NCI-H1105 treated with DMSO at 0.1 percent for 48 hours (cell line): ENCODE measurements at places on chromosomes 16 and 17.

DNA sequence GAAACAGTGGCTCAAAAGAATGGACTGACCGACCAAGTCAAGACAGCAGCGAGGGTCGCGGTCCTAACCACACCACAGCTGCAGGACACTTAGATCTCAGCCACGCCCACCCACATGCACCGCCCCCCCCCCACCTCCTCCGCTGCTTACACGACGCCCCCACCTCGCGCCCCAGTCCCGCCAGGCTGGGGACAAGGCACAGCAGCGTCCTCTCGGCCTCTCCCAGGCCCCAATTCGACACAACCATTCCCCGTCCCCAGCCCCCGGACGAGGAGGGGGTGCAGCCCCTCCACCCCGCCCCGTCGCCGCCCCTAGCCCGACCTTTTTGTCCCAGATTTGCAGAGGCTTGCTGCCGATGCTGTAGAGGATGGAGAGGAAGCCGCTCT is 477 bp downstream of the CFAP20 start:
- no peak for DNase-seq

- DNase-seq: no peak
Observed at GRCh38 chr16:23987443-23987842, 151.7 kb downstream of the PRKCB start.

DNA sequence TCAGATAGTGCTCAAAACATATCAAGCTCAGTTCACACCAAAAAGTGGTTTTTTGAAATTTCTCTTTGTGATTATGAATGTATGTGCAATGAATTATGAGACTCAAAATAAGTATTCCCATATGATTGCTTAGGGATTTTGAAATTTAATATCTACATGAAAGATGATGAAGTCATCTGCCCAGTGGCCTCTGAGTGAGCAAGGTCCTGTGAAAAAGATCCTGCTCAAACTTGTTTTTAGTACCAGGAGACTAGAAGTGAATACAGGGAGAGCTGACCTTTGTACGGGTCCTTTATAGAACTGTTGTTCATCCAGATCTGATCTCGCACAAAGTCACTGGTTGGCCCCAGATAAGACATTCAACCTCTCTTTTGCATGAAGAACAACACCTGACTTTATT is 151.9 kb upstream of the MAF start:
- DNase-seq: no peak

- no peak for DNase-seq
Observed at GRCh38 chr17:30477774-30478115, 537 bp downstream of the GOSR1 start.

GRCh38 chr17:49588726-49589576 is 13.3 kb downstream of the NXPH3 start:
- DNase-seq: no peak

DNA sequence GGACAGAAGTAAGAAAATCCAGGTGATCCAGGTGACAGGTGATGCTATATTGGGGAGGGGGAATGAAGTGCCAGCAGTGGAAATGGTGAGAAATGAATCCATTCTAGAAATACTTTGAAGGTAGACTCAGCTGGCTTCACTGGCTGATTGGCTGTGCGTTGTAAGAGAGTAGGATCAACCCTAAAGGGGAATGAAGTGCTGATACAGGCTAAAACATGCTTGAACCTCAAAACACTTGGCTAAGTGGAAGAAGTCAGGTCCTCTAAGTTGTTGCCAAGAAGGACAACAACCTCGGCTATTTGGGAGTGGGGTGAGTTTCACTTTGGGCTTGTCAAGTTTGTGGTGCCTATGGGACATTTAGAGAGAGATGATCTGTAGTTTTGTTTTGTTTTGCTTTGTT is 24.1 kb upstream of the SCNN1B start:
- no peak for DNase-seq

GRCh38 chr17:9703781-9704082 is 58.4 kb downstream of the USP43 start:
- no peak for DNase-seq

- DNase-seq: no peak
Observed at GRCh38 chr16:76511203-76511602, 234.0 kb downstream of the CNTNAP4 start.
